ENCODE measurements at places on chromosomes 16 and 17.

- DNase-seq = no peak
Observed at GRCh38 chr16:49961089-49961488, 63.9 kb upstream of the CNEP1R1 start.

GRCh38 chr16:66478733-66479511 lies 51.8 kb downstream of the BEAN1 start:
- DNase-seq = peak; percentile 44

DNA sequence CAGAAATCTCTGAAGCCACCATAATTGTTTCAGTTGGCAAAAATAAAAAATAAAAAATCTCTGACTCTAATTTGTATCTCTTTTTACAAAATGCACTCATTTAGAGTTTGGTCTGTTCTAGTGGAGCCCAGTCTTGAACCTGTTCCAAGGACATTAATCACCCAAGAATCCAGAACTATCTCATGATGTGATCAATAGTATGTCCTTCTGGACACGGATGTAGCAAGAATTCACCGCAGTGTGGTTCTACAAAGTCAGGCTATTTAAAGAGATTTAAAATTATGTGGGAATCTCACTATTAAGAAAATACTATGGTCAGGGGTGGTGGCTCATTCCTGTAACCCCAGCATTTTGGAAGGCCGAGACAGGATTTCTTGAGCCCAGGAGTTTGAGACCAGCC lies 21.8 kb upstream of the ANKFN1 start:
- no peak for DNase-seq

DNA sequence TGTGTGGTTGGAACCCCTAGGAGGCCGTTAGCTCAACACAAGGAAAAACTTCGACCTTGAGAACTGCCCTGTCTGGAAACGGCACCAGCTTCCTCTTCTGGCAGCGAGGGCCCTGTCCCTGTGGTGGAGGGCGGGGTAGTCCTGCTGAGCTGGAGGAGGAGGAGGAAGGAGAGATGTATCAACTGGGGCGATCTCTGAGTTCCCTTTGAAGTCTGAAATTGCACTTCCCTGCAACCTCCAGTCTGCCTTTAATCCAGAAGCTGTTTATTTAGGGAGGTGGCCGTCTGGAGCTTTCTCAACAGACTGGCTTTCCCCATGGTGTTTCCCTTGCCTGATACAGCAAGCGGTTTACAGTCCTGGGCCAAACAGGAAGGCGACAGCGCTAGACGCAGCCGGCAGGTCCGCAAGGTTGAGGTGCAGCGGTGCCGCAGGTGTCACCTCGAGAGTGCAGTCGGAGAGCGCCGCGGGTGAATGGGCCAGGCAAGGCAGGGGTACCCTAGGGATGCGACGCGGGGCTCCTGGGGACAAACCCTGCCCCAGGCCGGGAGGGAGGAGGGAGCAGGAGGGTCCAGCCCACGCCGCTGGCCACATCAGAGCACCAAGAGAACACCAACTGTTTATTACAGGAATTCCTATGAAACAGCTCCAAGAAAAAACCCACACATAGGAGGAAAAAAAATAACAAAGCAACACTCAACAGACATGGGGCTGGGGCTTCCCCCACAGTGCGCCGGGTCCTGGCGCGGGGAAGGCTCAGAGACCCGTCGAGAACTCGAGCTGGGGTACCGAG lies 11.4 kb upstream of the MRPS23 start:
- DNase-seq = no peak

GRCh38 chr17:67466251-67466796 lies 89.2 kb downstream of the PITPNC1 start:
- DNase-seq = no peak

- DNase-seq = peak; percentile 41
Observed at GRCh38 chr17:1629504-1630310, 1.1 kb upstream of the SLC43A2 start.

GRCh38 chr16:64121473-64121872 lies 1000.4 kb downstream of the CDH11 start:
- no peak for DNase-seq

DNA sequence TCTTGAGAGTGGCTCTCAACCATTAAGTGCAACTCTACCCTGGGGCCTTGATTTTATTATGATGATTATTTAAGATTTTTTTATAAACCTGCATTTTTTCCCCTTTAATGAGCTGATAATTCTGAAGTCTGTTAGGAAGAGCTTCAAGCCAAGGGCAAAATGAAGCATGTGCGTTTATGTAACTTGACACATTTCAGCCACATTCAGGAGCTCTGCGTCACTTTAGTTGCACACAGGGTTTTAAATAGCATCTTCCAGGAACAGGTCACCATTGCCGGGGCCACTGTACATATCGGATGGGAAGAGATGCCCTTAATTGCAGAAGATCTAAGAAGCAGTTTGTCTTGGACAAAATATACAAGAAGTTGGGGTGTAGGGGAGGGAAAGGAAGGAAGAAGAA lies 89.6 kb downstream of the BMERB1 start:
- DNase-seq = no peak

DNA sequence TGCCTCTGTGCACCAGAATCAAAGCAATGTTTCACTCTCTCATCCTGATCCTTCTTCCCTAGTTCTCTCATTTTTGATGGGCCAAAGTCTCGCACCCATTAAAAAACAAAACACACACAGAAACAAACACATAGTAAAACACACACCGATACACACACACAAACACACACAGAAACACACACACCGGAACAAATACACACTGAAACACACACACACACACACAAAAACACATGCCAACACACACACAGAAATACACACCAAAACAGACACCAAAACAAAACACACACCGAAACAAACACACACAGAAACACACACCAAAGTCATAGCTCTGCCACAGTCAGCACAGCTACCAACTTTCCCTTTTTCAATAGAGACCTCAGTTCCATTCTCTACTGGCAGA lies 8.6 kb downstream of the HSPB9 start:
- no peak for DNase-seq
